ENCODE measurements at places on chromosomes 7 and 10. TPM values are rescaled to one million over a fixed set of nuclear protein-coding genes. Genes with fewer than 3 reads are reported as not detected.

GRCh38 chr7:95395755-95396135 lies 430 bp downstream of the PON3 start:
- no peak for DNase-seq

GRCh38 chr7:30971840-30972563 lies 8.2 kb downstream of the GHRHR start:
- no peak for DNase-seq

- DNase-seq, result no peak
Measured at GRCh38 chr7:70719125-70719524, 412.8 kb upstream of the GALNT17 start.

DNA sequence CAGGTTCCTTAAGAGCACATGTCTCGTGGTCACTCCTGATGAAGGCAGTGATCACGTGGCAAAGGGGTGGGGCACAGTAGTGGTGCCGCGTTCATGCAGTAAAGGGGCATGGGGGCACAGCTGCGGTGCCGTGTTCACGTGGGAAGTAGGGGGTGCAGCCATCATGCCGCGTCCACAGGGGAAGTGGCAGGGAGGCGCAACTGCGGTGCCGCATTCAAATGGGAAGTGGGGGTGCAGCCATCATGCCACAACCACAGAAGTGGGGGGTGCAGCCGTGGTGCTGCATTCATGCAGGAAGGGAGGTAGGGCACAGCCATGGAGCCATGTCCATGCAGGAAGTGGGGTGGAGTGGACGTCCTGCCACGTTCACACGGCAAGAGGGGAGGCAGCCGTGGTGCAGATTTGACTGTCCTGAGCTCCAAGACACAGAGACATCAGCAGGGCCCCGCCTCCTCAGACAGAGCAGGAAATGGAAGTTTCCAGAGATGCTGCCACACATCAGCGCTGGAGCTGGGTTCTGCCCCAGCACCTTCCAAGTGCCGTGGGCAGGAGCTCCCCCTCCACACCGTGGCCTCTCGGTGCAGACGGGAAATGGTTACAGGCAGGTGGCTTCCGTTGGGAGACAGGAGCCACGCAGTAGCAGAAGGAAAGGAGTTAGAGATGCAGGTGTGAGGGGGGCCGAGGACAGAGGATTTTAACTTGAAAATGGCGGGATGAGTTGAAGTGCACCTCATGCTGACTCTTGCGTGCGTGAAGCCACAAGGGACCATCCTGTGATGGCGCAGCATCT lies 95.0 kb upstream of the DDC start:
- no peak for DNase-seq

DNA sequence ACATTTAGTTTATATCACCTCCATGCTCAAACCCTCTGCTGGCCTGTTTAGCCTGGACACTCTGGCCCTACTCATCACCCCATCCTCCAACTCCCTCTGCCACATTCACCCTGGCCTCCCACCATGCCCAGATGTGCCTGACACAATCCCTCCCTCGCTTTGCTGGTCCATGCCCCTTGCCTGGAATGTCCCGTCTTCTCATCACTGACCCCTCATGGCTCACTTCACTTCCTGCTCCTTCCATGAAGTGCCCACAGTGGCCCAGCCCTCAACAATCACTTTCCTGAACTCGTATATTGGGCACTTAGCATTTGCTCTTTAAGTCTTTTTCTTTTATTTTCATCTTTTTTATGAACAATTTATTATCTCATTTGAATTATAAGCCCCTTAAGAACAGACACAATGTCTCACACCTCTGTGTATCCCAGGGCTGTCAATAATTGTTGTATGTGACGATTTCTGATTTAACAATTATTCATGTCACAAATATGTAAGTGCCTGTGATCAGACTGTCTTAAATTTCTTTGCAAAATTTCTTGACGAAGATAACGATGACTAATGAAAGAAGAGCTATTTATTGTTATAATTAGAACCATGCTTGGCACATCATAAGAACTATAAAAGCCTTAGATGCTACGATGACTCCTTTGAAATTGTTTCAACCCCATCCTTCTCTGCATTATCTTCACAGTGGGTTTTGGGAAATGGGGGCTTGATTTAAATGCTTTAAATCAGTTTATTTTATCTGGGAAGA lies 209.9 kb upstream of the YAE1 start:
- peak; percentile 39 for DNase-seq

MKI67 gene
- total RNA-seq, result 32.2 TPM
